ENCODE measurements at places on chromosomes 12 and 14.

GRCh38 chr12:122413516-122414404 lies 8.7 kb downstream of the CLIP1 start:
- no peak for DNase-seq

GRCh38 chr14:27077214-27077613 lies 479.4 kb upstream of the NOVA1 start:
- no peak for DNase-seq

- no peak for DNase-seq
These were observed 293.9 kb downstream of the RPAP3 start for GRCh38 chr12:47411966-47412365.

GRCh38 chr12:82810568-82810967 lies 123.9 kb downstream of the TMTC2 start:
- no peak for DNase-seq

GRCh38 chr14:49992901-49993339 lies 100.0 kb downstream of the ARF6 start:
- DNase-seq: no peak

GRCh38 chr14:100017553-100017952 lies 47.7 kb upstream of the EVL start:
- no peak for DNase-seq

DNA sequence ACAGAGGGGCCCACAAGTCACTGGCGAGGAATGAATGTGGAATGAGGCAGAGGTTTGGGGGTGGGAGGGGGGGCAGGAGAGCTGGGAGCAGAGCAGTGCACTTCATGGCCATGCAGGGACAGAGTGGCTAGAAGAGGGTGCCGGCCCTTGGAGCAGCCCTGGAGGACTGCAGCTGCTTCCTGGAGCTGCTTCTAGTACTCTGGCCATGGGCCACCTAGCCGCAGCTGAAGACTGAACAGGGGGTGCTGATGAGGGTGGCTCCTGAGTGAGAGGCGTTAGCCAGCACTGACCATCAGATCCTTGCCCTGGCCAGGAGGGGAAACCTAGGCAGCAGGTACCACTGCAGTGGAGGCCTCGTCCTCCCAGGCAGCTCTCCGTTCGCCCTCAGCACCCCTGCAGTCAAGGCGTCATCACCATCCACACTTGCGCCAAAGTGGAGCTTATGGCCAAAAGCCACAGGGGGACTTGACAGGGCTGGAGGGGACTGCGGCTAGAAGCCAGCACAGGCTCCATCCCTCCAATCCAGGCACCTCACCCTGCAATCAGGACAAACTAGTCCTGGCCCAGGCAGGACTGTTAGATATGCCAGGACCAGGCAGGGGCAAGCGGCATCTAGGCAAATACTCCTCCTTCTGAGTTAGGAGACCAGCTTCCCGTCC lies 16.4 kb downstream of the OTUB2 start:
- DNase-seq: no peak

GRCh38 chr12:74619084-74619483 lies 81.4 kb downstream of the ATXN7L3B start:
- DNase-seq: no peak

DNA sequence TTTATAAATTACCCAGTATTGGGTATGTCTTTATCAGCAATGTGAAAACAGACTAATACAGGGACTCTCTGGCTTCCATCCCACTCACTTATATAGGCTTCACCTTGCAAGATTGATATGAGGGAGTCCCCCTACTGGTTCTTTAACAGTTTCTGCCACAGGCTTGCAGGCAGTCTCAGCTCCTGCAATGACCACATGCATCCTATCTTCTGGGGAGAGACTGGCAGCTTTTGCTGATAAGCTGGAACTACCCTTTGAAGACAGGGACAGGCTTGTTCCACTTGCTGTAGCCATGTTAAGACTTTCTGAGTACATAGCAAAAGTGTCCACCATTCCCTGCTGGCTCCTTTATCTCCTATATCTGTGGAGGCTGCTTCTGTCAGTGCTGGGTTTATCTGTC lies 531.7 kb upstream of the FLRT2 start:
- DNase-seq: no peak

DNA sequence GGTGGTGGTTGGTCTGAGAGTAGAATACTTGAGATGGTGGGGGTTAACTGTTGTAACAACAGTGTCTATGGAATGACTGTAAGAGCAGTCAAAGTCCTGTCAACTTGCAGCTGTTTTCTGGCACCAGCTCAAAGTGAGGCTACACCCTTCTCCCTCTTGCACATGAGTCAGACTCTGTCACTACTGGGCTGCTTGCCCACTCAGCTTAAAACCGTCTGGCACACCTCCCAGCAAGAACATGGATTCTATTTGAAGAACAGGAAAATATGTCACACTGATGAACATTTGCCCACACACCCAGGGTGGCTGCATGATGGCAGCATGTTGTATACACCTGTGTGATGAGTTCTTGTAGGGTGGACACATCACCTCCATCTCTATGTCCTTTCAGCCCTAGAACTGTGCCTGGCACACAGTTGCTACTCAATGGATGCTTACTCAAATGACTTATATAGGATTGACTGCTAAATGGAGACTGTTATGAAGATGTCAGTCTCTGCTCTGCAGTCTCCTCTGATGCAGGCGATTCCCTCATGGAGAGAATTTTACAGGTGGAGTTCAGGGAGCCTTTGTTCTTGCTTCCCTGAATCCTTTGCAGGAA lies 19.3 kb upstream of the SERPINA6 start:
- DNase-seq: no peak

- DNase-seq: no peak
These were observed 55.5 kb downstream of the FGD4 start for GRCh38 chr12:32454866-32455265.

DNA sequence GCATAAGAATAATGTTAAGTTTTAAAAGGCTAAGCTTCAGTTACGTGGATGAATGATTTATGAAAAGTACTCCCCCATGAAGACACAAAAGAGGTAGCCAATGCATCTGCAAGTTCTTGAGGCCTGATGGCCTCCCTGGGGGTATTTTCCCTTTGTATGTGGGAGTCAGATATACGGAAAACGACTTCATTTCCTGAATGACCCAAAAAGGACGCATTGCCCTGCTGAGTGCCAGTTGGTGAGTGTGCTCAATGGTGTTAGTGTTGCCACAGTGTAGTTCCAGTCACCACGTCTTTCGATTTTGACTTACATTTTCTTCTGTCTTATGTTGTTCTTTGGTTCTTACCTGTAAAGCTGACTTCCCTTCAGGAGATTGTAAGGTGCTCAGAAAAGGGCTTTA lies 8.0 kb downstream of the ETV6 start:
- no peak for DNase-seq

Measured in GM18507 (cell line).